ENCODE measurements at places on chromosomes 6 and 20.

GRCh38 chr6:167058261-167058660 lies 59.1 kb downstream of the CEP43 start:
- no peak for DNase-seq

GRCh38 chr6:4936681-4937041 lies 67.2 kb downstream of the RPP40 start:
- DNase-seq, result no peak

- DNase-seq, result no peak
Measured at GRCh38 chr6:112957536-112957916, 610.4 kb downstream of the RFPL4B start.

GRCh38 chr6:37974381-37974780 lies 154.9 kb downstream of the ZFAND3 start:
- DNase-seq, result no peak

DNA sequence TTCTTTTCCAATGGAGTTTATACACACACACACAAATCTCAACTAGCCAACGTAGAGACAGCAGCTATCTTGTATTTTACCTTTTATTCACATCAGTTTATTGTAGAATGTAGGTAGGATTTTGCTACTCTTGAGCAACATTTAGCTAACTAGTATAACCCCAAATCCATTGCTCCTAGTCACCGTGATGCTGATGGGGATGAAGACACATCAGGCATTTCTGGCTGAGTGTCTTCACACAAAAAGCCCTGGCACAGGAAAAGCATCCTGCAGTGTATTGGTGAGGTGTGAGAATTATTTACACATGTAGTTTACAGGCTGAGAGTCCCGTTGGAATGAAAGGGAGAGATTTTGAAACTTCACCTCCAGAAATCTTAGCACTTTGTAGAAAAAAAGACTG lies 65.9 kb upstream of the FBXL4 start:
- DNase-seq, result no peak

- DNase-seq, result no peak
Measured at GRCh38 chr6:55286824-55287223, 40.4 kb upstream of the GFRAL start.

GRCh38 chr20:32902456-32903420 lies 44.0 kb downstream of the EFCAB8 start:
- no peak for DNase-seq

DNA sequence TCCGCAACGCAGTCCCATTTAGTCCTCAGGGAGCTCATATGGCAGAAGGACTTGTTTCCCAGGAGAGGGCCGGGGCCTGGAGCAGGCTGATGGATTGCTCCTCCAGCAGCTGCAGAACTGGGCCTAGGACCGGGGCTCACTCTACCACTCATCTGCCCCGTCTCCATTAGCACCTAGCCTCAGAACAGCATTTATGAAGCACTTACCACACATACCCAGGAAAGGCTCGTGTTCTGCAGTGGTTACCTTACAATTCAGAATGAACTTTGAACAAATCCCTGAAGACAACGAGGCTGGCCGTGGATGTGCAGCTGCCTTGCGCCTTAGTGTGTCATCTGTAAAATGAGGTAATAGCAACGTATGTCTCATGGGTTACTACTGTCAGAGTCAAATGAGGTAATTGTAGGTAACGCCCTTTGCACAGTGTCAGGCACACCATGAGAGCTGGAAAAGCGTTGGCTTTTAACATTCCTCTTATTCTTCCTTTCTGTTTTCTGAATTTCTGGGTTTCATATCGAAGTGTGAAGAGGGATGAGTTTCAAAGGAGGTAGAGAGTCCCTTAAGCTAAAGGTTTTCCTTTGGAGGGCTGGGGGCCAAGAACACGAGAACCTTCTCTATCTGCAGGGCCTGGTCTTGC lies 46.3 kb upstream of the CD93 start:
- no peak for DNase-seq

DNA sequence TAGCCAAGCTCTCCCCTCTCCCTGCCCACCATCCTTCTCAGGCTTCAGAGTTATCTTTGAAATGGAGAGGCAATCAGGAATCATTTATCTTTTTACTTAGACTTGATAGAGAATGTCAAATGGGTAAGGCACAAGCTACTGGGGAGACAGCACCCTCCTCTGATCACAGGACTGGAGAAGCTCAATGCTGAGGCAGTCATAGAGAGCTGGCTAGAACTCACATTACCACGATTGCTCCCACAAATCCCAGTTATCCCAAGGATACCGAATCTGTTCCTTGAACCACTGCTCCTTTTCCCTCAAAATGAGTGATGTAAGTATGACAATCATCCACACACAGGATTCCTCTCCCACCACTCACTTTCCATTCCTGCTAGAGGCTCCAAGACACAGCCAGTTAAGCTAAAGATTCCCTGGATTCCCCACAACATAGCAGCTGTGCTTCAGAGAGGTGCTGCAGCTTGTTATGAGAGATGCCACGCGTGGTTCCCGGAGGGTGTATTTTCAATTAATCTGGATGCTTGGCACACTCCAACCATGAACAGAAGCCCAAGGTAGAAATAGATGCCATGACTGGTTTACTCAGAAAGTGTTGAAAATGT lies 96.2 kb upstream of the VGLL2 start:
- no peak for DNase-seq

DNA sequence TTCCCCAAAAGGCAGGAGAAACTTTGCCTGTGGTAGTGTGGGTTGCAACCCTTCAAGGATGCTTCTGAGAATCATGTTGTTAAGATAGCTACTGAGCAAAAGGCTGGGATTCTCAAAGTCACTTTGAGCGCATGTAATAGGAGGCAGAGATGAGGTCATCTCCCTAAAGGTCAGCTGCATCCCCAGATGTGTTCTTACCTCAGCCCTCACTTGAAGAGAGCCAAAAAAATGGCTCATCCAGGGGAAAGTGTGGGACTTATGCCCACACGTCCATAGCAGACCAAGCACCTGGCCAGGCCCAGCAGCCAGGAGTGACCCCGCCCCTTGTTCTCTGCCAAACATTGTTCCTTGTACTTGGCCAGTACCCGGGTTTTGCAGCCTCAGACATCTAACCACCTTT lies 187.0 kb upstream of the BMP2 start:
- no peak for DNase-seq

- no peak for DNase-seq
Measured at GRCh38 chr20:2387180-2387577, 6.5 kb downstream of the TGM6 start.

GRCh38 chr20:10939331-10939941 lies 265.6 kb upstream of the JAG1 start:
- DNase-seq, result no peak

DNA sequence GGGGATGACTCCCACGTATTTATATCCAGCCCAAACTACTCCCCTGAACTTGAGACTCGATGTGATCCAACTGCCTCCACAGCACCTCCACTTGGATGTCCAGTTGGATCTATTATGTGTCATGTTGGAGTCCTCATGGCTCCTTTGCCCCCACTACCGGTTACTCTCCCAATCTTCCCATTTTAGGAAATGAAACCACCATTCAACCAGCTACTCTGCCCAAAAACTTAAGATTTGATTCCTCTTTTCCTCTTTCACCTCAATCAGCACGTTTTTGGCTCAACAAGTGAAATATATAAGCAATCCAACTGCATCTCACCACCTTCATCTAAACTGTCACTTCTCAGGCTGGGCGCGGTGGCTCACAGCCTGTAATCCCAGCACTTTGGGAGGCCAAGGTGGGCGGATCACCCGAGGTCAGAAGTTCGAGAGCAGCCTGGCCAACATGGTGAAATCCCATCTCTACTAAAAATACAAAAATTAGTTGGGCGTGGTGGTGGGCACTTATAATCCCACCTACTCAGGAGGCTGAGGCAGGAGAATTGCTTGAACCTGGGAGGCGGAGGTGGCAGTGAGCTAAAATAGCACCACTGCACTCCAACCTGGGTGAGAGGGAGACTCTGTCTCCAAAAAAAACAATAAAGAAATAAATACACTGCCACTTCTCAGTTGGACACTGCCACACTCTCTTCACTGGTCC lies 3.4 kb downstream of the AHCY start:
- DNase-seq, result no peak

DNA sequence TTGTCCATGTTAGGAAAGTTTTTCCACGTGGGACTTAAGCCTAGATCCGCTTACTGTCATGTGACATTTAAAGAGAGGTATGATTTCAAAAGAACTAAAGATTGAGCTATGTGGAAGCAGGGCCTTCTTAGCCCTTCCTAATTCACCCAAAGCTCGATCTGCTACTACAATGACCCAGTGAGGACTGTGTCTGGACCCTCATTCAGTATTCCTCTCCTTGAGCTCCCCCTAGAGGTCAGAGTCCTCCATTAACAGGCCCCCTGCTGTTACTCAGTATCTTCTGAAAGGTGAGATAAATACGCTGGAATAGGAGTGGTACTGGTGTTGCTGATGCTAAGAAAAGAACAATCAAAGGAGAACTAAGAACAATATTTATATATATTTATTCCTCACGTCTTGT lies 414.0 kb downstream of the GJA1 start:
- DNase-seq, result no peak

GRCh38 chr6:87155842-87156815 lies 764 bp downstream of the ZNF292 start:
- DNase-seq, result no peak

- no peak for DNase-seq
Measured at GRCh38 chr6:133584823-133585222, 304.1 kb upstream of the TCF21 start.

GRCh38 chr6:24439858-24440539 lies 37.3 kb downstream of the MRS2 start:
- no peak for DNase-seq

- no peak for DNase-seq
Measured at GRCh38 chr6:71420095-71420692, 131.6 kb downstream of the OGFRL1 start.

GRCh38 chr6:3850451-3851203 lies 1.5 kb downstream of the FAM50B start:
- DNase-seq, result no peak

- DNase-seq, result no peak
Measured at GRCh38 chr6:157763129-157763903, 59.7 kb upstream of the SNX9 start.

- DNase-seq, result no peak
Measured at GRCh38 chr6:71294121-71294523, 5.5 kb downstream of the OGFRL1 start.

- no peak for DNase-seq
Measured at GRCh38 chr6:66930559-66931290, 1223.7 kb upstream of the EYS start.

DNA sequence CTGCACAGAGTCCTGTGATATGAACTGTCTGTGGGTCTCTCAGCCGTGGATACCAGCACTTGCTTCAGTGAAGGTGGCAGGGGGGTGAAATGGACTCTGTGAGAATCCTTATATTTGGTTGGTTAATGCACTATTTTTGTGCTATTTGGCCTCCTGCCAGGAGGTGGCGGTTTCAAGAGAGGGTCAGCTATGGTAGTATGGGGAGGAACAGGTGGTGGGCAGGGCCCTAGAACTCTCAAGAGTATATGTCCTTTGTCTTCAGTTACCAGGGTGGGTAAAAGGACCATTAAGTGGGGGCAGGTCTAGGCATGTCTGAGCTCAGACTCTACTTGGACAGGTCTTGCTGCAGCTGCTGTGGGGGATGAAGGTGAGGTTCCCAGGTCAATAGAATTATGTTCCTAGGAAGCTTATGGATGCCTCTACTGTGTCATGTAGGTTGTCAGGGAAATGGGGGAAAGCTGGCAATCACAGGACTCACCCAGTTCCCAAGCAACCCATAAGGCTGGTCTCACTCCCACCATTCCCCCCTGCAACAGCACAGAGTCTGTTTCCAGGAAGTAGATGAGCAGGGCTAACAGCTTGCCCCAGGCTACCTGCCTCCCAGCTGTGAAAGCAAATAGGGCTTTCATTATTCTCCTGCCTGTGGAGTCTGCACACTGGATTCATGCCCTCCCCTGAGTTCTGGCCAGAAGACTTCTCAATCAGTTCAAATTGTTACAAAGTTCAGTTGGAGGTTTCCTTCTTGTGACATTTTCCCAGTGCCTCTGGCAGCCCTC lies 56.8 kb upstream of the PHIP start:
- no peak for DNase-seq

GRCh38 chr6:150992703-150993102 lies 127.2 kb downstream of the MTHFD1L start:
- no peak for DNase-seq

DNA sequence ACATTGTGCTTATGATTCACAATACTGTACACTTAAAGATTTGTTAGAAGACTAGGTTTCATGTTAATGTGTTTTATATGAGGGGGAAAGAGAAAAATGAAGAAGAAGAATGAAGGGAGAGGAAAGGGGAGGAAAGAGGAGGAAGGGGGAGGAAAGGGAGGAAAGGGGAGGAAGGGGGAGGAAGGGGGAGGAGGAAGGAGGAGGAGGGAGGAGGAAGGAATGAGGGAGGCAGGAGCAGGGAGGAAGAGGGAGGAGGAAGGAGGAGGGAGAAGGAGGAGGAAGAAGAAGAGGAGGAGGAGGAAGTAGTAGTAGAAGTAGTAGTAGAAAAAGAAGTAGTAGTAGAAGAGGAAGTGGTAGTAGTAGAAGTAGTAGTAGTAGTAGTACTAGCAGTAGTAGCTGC lies 70.6 kb downstream of the COL21A1 start:
- no peak for DNase-seq

DNA sequence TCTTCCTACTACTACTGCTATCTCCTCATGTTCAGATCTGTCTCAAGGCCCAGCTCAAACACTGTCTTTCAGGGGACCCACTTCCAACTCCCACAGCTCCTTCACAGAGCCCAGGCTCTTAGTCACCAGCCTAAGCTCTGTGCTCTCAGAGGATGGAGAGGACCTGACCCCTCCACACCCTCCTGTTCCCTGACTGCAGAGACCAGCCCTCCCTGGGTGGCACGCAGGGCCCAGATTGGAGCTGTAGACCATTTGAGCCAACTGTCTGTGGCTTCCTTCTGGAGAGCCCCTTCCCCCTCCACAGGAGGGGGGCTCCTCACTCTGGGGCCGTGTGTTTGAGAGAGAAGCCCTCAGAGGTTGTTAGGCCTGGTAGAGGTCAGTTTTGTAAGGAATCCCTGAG lies 9.8 kb downstream of the SNPH start:
- no peak for DNase-seq

GRCh38 chr6:74578339-74578738 lies 627.5 kb downstream of the COL12A1 start:
- no peak for DNase-seq

GRCh38 chr6:29792123-29793035 lies 35.2 kb upstream of the HLA-G start:
- no peak for DNase-seq

GRCh38 chr6:116326181-116326671 lies 44.5 kb upstream of the DSE start:
- no peak for DNase-seq

DNA sequence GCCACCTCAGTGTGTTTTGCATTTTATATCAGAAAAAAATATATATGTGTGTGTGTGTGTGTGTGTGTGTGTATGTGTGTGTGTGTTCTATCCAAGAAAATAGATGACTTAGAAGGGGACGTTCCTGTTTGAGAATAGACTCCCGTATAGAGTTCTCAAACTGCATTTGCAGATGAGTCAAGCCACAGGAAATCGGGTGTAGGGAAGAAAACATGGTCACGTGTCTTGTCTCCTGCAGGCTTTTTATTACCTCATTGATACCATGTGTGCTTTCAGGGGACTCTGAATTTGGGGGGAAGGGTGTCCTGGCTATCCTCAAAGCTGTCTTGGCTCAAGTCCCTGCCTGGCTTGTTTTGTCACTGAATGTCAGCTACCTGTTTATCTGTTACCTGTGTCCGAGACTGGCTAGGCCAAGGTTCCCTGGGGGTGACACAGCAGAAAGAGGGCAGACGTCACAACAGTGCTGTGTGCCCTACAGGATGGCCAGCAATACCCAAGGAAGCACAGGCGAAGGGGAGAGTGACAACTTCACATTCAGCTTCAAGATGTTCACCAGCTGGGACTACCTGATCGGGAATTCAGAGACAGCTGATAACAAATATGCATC lies 55.7 kb upstream of the NOP56 start:
- no peak for DNase-seq

- DNase-seq, result no peak
Measured at GRCh38 chr6:159727717-159728445, 575 bp downstream of the WTAP start.

Measured in cortex of kidney (tissue), 1 donor.